Cerebellar nuclear complex (tissue), 1 donor: ENCODE measurements at places on chromosomes 2 and 18.

DNA sequence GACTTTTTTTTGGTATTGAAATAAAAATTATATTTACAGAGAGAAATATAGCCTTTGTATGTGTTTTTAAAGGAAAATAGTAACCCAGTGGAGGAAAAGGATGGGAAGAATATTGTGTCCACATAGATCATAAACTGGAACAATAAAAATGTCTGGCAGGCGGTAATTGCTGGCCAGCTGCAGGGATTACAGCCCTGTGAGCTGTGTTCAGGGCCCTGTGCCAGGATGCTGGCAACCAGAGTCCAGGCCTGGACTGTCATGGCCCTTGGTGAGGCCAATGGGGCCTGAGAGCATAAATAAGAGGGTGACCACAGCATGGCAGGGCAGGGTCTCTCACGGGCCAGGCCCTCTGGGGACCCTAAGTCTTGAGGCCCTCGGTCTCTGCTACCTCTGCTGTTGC is 171.2 kb downstream of the ACOXL start:
- DNase-seq, result no peak

GRCh38 chr2:31980674-31981356 is 30.0 kb downstream of the MEMO1 start:
- DNase-seq, result no peak

DNA sequence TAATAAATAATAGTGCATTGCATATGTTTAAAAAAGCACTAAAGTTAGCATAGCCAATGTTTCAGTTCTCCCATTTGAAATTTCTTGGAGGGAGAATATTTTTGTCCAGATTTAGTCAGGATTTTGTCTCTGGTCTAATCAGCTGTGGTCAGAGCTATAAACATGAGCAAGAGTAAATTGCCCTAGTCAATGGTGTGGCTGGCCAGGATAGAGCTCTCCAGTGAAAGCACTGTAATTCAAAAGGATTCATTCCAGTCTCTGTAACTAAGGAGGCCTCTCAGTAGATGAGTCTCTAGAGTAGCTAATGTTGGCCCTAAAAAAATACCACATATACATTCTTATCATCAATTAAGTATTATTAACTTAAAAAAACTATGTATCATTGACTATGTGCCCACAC is 241.6 kb downstream of the CDCA7 start:
- no peak for DNase-seq

GRCh38 chr2:9423922-9424272 is 443 bp downstream of the CPSF3 start:
- no peak for DNase-seq

- no peak for DNase-seq
Observed at GRCh38 chr18:36757081-36757480, 71.7 kb downstream of the TPGS2 start.

GRCh38 chr2:129737660-129738527 is 241.6 kb upstream of the RAB6C start:
- DNase-seq, result no peak

- peak; percentile 67 for DNase-seq
Observed at GRCh38 chr18:42052122-42052708, 97.2 kb downstream of the PIK3C3 start.

DNA sequence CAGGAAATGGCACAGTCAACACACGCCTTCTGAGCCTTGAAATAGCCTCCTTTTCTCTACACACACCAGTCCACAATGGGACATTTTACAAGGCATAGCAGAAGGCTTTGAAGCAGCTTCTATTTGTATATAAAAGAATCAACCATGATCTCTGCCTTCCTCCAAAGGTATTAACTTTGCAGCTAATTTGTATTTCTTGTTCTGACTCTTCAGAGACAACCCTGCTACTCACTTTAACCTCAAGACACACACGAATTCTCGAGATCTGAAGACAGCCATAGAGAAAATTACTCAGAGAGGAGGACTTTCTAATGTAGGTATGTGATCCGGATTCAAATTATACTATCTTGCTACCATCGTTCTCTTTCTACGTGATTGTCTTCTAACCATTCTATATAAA is 104.6 kb downstream of the VIT start:
- no peak for DNase-seq

DNA sequence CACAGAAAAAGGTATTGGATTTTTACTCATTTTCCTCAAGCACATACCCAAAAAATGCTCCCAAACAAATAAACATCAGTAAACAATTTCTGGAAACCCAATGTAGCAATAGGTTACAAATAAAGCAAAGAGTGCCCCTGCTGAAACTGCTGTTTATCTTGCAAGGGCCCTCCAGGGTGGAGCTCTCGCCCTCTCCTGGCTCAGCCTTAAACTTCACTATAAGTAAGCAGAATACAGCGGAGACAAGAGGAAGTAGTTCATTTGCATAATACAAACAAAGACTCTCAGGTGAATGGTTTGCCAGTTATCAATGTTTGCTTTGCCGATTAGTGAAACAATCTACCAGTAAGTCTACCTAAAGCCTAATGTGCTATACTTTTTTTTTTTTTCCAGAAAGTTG is 437.6 kb downstream of the DLGAP1 start:
- DNase-seq, result no peak

DNA sequence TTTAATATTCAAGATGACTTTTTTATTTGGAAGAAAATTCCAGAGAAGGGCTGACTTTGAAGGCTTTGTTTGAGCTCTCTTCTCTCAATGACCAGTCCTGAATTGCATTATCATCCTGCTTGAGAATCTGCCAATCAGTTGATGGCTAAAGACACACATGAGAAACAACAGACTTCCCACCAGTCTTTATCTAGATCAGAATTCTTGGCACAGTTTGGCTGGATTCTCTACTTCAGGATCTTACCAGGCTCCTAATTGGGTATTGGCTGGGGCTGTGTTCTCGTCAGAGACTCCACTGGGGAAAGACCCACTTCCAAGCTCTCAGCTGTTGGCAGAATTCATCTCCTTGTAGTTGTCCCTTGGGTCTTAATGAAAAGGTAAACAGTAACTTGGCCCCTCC is 86.0 kb downstream of the WDSUB1 start:
- no peak for DNase-seq

GRCh38 chr2:240435948-240436682 is 652 bp downstream of the GPC1 start:
- DNase-seq, result no peak

GRCh38 chr18:45962866-45963265 is 4.3 kb downstream of the EPG5 start:
- no peak for DNase-seq

DNA sequence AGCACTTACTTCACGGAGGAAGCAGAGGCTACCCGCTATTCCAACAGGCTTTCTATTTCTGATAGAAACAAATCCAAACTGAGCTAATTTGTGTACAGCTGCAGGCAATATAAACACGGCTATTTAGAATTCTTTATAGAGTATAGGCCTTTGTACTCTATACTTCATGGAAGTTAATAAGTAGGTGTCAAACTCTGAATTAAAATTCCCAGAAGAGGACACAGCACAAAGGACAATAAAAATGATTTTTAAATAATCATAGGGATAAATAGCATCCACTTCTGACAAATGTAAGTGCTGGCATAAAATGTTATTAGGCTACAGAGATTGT is 261.5 kb downstream of the AFF3 start:
- DNase-seq, result no peak

GRCh38 chr2:42128721-42129486 is 40.2 kb upstream of the EML4 start:
- DNase-seq, result no peak

DNA sequence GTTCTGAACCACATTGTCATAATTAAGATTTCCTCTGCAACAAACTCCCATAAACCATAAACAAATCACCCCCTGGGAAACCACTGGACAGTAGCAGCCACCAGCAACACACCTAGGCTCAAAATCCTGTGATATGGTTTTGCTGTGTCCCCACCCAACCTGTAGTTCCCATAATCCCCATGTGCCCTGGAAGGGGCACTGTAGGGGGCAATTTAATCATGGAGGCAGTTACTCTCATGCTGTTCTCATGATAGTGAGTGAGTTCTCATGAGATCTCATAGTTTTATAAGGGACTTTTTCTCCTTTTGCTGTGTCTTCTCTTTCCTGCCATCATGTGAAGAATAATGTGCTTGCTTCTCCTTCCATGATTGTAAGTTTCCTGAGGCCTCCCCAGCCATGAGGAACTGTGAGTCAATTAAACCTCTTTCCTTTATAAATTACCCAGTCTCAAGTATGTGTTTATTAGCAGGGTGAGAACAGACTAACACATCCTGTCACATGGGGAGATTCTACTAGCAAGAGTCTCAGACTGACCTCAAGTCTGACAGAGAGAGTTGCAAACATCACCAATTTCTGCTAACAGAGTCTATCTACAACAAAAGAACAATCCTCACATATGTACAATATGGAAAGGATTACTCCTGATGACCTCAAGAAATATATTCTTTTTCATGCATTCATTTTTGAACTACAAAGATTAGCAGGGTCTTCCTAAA is 182.6 kb downstream of the GRB14 start:
- no peak for DNase-seq

- no peak for DNase-seq
Observed at GRCh38 chr2:113692698-113693428, 63.6 kb downstream of the SLC35F5 start.

GRCh38 chr2:53998834-53999233 is 28.0 kb upstream of the PSME4 start:
- no peak for DNase-seq

DNA sequence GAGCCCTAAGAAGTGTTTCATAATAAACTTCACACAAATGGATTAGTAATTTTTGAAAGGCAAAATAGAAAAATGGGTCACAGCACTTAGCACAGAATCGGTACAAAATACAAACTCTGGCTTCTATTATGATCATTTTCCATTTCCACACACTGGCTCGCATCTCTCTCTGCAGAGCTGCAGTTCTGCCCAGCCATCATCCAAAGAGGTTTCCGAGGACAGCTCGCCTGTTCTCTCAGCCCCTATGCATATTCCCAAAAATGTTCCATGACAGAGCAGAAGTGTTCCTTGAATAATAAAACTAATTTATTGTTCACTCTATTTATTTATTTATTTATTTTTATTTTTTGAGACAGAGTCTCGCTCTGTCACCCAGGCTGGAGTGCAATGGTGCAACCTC is 115.6 kb downstream of the AP1S3 start:
- no peak for DNase-seq

- no peak for DNase-seq
Observed at GRCh38 chr2:98455494-98455976, 10.9 kb downstream of the INPP4A start.

DNA sequence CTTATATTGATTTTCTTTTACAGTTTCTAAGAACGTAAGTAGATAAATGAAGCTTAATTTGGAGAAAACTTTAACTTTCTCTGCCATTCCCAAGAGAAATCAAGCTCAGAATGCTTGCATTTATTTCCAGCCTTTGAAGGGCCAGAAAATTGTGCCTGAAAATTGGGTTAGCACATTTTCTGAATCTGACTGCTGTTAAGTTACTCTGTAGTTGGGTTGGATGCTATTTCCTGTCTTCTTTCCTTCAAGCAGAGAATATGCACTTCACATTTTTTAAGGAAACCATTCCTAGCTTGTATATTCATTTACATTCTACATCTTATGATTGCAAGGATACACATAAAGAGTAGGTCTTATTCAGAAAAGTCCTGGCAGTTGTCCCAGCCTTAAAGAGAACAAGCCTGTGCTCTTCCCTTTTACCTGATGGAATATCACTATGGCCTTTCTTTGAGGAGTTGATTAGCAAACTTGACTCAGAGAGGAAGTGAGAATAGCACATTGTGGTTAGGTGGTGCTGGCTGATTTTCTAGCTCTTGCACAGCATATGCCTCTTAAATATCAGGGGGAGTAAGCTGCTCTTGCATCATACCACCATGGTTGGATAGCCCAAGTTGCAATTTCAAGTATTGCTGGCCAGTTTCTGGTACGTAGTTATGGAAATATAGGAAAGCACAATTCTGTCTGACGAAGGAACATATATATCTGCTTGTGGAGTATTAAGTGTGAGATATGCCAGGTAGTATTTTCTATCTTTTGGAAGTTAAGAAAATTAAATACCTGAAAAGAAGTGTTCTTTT is 133.7 kb downstream of the COMMD1 start:
- DNase-seq, result no peak

GRCh38 chr18:73258375-73259087 is 390.7 kb upstream of the NETO1 start:
- no peak for DNase-seq

DNA sequence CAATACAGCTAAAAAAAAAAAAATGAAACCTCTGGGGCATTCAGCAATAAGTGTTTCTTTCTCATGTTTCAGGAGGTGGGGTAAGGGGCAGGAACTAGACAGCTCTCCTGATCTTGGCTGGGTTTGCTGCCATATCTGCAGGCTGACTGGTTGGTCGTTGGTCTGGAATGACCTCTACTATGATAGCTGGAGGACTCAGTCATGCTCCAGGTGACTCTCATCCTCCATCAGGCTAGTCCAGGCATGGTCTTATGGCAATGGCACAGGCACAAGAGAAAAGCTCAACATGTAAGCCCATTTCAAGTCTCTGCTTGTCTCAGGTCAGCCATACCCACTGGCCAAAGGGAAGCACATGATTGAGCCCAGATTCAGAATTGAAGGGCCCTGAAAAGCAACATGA is 9.5 kb upstream of the SLC1A4 start:
- no peak for DNase-seq

GRCh38 chr2:114010001-114010400 is 120.1 kb downstream of the ACTR3 start:
- no peak for DNase-seq

GRCh38 chr2:100833331-100833730 is 13.4 kb downstream of the NPAS2 start:
- DNase-seq, result no peak

DNA sequence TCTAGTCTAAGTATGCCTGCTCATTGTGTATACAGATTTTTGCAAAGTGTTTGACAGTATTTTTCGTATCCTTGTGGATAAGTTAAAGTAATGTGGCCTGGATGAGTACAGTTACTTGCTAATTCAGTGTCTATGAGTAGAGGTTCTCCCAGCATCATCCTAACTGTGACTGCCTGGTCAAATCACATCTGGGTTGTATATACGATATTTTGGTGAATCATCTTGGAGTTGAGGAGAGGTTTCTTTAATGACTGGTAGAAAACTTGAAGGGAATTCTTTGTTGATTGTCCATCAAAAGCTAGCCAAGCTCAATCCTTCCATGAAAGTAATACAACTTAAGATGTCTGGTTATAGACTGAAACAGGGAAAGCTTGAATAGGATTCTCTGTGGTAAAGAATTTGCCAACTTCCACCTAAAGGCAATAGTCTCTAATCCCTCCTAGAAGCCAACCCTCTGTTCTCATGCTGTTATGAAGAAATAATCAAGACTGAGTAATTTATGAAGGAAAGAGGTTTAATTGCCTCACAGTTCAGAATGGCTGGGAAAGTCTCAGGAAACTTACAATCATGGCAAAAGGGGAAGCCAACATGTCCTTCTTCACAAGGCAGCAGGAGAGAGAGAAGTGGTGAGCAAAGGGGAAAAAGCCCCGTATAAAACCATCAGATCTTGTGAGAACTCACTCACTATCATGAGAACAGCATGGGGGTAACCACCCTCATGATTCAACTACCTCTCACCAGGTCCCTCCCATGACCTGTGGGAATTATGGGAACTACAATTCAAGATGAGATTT is 19.4 kb upstream of the RALBP1 start:
- DNase-seq, result no peak

GRCh38 chr18:44715842-44716241 is 35.2 kb downstream of the SETBP1 start:
- DNase-seq, result peak; percentile 26

GRCh38 chr2:220167956-220168355 is 540.5 kb downstream of the SLC4A3 start:
- no peak for DNase-seq
